A673 (cell line): ENCODE measurements at places on chromosomes 5 and 9.

DNA sequence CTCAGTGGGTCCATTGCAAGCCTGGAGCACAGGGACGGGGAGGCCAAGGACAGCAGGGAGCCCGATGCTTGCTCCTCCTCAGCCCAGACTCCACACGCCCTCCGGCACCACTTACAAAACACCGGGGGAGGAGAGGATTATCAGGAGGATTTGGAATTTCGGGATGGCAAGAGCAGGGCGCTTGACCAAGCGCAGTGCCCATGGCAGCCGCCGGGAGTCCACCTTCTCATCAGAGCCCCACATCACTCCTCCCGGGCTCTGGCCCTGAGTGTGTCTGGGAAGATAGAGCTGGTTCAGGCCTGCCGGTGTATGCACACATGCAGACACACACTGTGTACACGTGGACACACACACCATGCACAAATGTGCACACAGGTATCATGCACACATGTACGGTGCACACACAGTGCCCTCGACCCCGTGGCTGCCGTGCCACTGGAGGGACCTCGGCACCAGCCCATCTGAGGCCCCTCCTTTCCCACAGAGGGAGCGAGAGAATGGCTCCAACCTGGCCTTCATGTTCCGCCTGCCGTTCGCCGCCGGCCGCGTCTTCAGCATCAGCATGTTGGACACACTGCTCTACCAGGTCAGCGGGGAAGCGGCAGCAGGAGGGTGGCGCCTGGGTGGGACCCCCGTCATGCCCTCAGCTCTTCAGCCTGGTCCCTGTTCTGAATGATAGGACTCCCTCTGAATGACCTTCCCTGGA, 81.7 kb downstream of the KCNT1 start:
- DNase-seq = no peak

DNA sequence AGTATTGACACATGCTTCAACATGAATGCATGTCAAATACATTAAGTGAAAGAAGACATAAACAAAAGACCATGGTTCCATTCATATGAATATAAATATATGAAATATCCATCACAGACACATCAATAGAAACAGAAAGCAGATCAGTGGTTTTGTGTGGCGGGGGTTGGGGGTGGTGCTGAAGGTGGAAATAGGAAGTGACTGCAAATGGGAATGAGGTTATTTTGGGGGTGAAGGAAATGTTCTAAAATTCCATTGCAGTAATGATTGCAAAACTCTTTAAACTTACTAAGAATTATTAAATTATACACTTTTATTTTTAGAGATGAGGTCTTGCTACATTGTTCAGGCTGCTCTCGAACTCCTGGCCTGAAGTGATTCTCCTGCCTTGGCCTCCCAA, 28.7 kb downstream of the TAF1L start:
- no peak for DNase-seq

- no peak for DNase-seq
Measured at GRCh38 chr9:37417857-37418618, 4.5 kb upstream of the GRHPR start.

- DNase-seq = no peak
Measured at GRCh38 chr5:174589599-174589998, 134.8 kb upstream of the MSX2 start.

GRCh38 chr5:173890195-173890991, 2.2 kb downstream of the CPEB4 start:
- DNase-seq = no peak

DNA sequence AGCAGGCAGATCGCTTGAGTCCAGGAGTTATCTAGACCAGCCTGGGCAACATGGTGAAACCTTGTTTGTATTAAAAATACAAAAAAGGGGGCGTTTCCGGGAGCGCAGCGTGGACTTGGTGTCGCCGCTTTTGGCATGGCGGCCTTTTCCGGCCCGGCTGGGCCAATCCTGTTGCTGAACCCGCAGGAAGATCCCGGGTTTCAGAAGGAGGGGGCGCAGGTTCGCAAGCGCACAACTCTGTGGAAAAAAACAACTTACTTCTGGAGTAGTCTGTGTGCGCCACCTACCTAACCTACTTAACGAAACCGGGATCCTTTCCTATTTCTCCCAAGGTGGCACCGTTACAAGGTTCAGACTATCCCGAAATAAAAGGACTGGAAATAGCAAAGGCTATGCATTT, 198.6 kb downstream of the MSX2 start:
- no peak for DNase-seq

DNA sequence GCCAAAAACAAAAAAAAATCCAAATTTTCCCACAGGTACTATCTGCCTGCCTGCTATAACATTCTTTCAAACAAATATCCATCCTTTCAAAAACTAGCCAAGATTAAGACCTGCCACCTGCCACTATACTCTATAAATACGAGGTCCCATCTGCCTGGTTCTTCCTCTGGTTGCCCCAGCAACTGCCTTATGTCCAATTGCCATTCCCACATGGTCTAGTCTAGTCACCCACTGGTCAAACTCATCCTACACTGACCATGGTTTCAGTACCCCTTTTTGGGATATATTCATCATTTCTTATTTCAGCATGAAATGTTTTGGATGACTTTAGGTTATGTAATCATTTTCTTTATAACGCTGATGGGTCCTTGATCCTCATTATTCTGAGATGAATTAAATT, 95.1 kb upstream of the CCNG1 start:
- DNase-seq = no peak

- DNase-seq = no peak
Measured at GRCh38 chr9:114499528-114499927, 5.7 kb downstream of the WHRN start.

DNA sequence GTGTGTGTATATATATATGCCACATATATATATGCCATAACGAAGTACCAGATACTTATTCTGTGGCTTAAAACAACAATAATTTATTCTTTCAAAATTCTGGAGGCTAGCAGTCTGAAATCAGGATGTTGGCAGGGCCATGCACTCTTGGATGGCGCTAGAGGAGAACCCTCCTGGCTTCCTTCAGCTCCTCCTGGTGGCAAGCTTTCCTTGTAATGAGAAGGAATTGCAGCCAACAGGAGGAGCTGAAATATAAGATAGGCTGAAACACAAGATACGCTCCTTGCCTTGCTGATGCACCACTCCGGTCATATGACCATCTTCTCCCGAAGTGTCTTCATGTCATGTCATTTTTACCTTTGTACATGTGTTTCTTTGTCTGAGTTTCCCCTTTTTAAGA, 368.1 kb upstream of the CTNND2 start:
- no peak for DNase-seq
